ENCODE measurements at places on chromosomes 2 and 18.
A peak's percentile ranks its signal among the peaks of the same experiment; 100 is the strongest.

- DNase-seq = no peak
These were observed 23.4 kb downstream of the TNFRSF11A start for GRCh38 chr18:62348474-62348873.

DNA sequence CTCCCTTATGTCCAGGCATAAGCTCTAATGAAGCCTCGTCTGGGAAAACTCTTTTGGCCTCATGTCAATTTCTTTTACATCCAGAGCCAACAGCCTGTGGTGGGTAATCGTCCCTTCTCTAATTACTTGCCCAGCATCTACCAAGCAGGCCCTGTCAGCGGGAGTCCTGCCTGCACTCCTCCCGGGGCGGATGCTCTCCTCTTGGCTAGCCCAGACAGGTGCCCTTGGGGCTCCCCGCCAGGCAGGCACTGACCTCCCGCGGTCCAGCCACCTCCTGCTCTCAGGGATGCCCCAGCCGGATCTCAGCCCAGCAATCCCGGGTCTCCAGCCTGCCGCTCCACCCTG lies 74.2 kb downstream of the NCAPH start:
- DNase-seq = no peak

- DNase-seq = no peak
These were observed 234.8 kb upstream of the SMAD2 start for GRCh38 chr18:48165111-48165866.

DNA sequence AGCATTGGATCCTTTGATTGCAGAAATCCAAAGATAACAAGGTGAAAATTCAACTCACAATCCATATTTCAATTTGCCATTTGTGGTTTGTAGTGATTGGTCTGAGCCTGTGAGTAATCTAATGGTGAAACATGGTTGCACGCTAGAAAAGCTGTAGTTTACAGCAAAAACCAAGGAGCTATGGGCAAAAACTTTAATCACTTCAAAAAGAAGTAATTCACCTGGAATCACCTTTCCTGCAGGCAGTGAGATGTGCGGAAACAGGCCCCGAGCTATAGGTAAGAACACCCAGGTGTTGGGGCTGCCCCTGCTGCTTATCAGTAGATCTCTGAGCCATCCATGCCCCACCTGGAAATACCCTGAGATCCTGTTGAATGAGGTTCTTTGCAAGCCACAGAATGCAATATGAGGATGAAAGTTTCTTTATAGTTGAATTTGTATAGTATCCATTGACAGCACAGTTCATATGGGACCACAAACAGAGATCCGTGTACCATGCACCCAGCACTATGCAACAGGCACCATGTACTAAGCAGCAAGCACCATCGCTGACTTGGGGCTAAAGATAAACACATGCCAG lies 208.2 kb downstream of the SPP2 start:
- no peak for DNase-seq

DNA sequence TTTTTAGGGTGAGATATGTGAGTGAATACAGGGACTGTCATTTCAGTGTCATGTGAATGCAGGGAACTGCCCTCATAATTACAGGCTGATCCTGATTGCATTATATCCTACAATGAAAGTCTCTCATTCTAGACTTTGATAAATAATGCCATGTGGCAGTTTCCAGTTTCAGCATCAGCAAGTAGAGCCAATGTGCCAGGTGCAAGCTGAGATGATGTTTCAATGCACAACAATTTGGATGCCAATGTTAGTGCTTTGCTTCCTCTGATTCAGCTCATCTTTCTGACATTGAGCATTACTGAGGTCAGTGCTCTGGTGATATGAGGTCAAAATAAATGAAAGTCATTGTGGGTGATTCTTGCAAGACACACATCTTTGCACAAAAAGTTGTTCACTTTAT lies 63.7 kb upstream of the TFPI start:
- DNase-seq = no peak

- no peak for DNase-seq
These were observed 86.7 kb upstream of the RANBP2 start for GRCh38 chr2:108632332-108633160.

DNA sequence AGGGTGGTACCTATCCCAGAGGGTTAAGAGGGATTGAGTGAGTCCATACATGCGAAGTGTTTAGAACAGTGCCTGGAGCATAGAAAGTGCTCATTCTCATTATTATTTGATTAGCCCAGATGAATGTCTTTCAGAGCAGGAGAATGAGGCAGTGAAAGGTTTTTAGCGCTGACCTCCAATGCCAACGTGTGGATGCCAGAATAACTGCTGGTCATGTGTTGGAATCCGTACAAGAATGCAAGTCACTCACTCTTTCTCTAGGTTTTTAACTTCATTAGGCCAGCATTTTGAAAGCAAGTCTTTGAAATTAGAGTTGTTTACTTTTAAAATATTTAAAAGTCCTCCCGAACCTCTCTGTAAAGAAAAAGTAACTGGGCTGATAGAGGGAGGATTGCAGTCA lies 374.2 kb downstream of the EN1 start:
- DNase-seq = no peak

- no peak for DNase-seq
These were observed 1.2 kb upstream of the SCYGR5 start for GRCh38 chr2:227665189-227665940.

DNA sequence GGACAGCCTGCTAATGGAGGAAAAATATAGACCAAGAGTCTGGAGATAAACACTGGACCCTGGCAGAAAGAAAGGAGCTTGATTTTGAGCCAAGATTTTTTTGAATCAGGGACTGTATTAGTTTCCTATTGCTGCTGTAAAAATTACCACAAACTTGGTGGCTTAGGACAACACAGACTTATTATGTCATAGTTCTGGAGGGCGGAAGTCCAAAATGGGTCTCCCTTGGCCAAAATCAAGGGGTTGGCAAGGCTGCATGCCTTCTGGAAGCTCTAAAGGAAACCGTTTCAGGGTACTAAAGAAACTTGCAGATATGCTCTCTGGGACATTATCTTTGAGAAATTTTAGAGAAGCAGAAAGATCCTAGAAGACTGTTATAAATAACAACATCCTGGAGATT lies 140.1 kb downstream of the BABAM2 start:
- no peak for DNase-seq

- DNase-seq = no peak
These were observed 1.4 kb upstream of the ANKRD39 start for GRCh38 chr2:96859099-96859649.

- DNase-seq = peak; percentile 2
These were observed 210.0 kb upstream of the ZNF521 start for GRCh38 chr18:25561918-25562317.

DNA sequence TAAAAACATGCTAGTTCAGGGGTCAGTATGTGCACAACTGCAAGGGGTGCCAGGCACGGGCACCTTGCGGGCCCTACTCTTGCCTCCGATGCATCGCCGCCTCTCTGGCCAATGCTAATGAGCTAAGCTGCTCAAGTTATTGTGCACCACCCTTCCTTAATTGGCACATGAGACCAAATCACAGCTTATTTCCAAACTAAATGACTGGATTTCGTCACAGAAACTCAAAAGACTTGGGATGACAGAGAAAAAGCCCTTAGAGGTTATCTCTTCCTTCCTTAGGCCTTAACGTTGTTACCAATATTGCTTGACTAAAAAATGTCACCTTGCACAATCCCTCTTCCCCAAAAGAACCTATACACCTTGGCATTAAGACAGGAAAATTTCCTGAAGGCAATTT lies 7.7 kb downstream of the RNF149 start:
- DNase-seq = no peak

DNA sequence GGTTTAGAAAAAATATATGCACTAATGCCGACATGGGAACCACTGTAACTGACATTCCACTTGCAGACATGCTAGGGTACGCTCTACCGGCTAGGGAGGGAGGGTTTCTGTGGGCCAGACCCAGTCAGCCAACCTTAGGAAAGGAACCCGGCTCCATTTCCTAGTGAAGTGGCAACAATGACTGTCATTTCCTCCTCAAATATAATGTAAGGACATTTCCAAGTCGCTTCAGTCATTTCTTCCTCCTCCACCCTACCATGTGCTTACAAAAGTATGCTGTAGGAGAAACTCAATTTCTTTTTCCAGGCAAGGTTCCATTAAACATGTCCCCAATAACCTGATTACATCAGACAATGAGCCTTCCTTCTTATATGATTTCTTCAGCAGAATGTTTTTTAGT lies 64.3 kb upstream of the PSMD14 start:
- no peak for DNase-seq

DNA sequence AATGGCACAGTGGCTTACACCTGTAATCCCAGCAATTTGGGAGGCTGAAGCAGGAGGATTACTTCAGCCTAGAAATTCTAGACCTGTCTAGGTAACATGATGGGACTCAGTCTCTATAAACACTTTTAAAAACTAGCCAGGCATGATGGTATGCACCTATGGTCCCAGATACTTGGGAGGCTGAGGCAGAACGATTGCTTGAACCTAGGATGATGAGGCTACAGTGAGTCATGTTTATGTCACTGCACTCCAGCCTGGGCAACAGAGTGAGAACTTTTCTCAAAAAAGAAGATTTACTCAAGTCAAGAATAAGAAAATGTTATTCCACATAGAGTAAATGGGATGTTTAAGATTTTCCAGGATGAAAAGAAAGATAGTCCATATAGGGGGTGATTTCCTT lies 158.6 kb downstream of the HNMT start:
- DNase-seq = no peak

- DNase-seq = no peak
These were observed 191.0 kb downstream of the HNMT start for GRCh38 chr2:138155304-138155703.

- DNase-seq = no peak
These were observed 289.3 kb upstream of the TANK start for GRCh38 chr2:160870729-160871465.

- DNase-seq = no peak
These were observed 602.8 kb downstream of the EPHA4 start for GRCh38 chr2:220969348-220969747.

DNA sequence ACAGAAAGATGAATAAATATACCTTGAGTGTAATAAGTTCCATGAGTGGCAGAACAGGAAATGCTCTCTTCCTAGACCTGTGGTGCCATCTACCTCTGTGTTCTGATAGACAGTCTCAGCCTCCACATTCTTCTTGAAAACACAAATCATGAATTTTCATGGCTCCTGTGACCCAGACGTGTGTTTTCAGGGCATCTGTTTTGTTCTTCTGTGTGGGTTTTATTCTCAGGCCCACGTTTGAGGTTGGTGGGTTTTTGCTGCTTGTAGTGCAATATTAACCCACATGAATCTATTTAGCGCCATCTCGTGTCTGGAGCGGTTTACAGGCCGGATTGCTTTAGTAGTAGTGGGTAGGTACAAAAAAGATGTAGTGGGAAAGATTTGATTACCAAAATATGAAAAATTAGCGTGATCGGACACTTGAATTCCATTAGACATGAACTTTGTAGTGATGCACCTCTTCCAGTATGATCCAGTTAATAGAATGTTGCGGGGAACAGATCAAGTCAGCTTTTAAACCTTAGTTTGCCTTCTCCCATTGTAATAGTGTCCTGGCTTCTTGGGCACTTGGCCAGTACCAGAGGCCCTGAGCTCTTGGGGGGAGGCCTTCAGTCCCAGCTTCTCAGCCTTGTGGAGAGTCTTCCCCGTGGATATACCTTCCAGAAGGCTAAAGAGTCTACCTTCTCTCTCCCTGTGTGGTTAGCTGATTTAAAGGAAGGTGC lies 256.5 kb downstream of the TPGS2 start:
- peak; percentile 46 for DNase-seq

DNA sequence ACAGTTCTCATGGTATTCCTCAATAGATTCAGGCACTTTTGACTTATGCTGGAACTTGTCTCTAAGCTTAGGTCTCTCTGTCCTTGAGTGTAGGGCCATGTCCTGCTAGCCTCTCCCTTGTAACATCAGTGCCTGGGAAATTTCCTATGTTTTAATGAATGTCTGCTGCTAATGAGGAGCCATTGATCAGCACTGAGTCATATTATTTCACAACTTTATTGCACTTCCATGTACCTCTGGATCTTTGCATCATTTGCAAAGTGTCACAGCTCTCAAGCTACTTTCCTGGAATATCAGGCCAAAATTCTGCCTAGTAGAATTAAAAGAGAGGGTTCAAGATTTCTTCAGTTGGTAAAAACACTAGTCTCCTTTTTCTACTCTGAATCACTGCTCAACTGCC lies 102.5 kb downstream of the GAREM1 start:
- no peak for DNase-seq

DNA sequence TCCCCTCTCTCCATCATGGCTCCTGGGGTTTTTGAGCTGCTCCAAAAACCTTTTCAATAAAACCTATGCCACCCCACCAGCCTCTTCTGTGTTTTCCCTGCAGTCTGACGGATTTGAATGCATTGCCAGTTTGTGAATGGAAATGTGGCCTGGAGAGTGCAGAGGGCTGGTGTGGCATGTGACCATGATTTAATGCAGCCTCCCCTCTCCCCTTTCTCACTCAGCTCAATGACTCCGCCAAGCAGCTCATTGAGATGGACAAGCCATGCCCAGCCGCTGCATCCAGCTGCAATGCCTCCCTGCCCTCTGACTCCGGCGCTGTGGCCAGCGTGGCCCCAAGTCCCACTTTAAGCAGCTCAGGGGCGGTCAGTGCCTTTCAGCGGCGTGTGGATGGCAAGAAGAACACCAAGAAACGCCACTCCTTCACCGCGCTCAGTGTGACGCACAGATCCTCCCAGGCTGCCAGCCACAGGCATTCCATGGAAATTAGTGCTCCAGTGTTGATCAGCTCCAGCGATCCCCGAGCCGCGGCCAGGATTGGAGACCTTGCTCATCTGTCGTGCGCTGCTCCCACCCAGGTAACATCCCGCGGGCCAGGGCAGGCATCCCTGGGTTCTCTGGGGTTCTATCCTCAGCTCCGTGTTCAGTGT lies 215.3 kb downstream of the SEPTIN10 start:
- no peak for DNase-seq

- no peak for DNase-seq
These were observed 2.1 kb downstream of the PRPF40A start for GRCh38 chr2:152715112-152715511.

- DNase-seq = no peak
These were observed 27.6 kb downstream of the NCK2 start for GRCh38 chr2:105772362-105772761.

DNA sequence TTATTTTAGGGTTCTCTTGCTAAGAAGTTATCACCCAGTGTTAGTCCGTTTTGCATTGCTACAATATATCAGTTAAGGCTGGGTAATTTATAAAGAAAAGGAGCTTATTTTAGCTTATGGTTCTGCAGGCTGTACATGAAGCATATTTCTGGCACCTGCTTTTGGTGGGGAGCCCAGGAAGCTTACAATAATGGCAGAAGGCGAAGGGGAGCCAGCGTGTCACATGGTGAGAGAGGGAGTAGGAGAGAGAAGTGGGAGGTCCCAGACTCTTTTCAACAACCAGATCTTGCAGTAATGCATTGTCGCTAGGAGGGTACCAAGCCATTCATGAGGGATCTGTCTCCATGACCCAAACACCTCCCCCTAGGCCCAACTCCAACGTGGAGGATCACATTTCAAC lies 688.8 kb upstream of the PIK3C3 start:
- DNase-seq = no peak

- DNase-seq = no peak
These were observed 125.7 kb upstream of the DPP10 start for GRCh38 chr2:114316532-114317300.

GRCh38 chr18:80232710-80233109 lies 14.6 kb downstream of the PARD6G start:
- no peak for DNase-seq

- no peak for DNase-seq
These were observed 15.7 kb upstream of the MAT2A start for GRCh38 chr2:85523062-85523902.

All from Panc1 (cell line).